ENCODE measurements at places on chromosomes 6 and 20.

DNA sequence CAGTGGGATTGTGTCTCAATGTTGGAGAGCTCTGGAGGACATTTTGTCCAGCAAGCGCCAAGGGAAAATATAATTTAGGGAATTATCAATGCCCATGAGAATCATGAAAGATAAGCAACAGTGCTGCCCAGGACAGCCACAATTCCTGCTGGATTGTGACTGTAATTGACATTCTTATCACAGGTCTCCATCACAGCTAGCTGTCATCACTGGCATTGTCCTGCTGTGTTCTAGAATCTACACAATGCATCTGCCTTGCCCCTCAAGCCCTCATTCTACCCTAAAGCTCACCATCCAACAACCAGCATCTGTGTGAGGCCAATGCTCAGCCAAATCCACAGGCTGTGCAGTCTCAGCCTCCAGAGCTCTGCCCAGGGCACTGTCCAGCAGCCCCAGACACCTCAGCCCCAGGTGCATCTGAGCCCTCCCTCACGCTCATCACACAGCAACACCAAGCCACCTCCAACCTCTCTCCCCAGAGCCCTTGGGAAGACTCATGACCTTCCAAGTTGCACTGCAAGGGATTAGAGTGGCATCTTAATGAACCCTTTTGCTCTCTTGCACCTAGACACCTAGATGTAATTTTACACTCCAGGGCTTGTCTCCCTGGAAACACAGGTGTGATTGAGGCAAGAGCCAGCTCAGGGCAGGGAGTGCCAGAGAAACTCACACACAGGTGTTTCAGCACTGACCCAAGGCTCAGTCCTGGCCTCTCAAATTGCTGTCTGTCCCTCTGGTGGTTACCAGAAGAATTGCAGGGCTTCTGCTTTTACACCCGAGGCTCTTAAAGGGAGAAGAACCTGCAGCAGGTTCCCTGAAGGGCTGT is 85.2 kb upstream of the PHACTR3 start:
- DNase-seq: no peak

- DNase-seq: no peak
Observed at GRCh38 chr6:159066483-159066882, 21.7 kb upstream of the TAGAP start.

- no peak for DNase-seq
Observed at GRCh38 chr20:19026121-19026878, 186.1 kb upstream of the SLC24A3 start.

GRCh38 chr6:72657407-72658197 is 35.7 kb downstream of the KCNQ5 start:
- no peak for DNase-seq

DNA sequence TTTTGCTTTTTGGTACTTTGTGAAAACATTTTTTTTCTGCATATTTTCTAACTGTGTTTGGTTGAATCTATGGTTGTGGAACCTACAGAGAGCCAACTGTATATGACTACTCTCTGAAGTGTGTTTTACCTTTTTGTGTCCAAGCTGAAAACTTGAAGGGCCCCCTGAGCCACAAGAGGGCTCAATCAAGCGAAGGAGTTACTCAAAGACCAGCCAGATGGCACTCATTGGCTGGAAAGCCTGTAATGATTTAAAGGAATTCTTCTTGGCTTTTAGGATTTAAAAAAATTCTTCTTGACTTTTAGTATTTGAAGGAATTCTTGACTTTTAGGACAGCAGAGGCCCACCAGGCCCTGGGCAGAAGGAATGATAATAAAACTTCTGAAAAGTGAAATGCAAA is 27.0 kb upstream of the ECI2 start:
- no peak for DNase-seq

DNA sequence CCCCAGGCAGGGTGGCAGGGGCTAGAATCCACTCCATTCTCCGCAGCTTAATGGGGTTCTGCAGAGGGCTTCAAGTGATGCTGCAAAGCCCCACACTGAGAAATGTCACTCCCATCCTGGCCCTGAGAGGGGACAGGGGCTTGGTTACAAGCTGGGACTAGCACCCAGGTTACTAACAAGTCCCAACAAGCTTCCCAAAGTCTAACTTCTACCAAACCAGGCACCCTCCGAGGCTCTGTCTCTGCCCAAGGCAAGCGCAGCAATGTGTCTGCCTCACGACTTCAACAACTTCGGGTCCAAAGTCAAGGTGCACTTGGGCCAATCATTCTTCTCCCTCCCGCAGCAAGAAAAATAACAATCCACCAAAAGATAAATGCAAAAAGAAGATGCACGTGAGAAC is 45.6 kb downstream of the NFATC2 start:
- DNase-seq: no peak

- no peak for DNase-seq
Observed at GRCh38 chr6:170490259-170490658, 62.8 kb downstream of the PSMB1 start.

DNA sequence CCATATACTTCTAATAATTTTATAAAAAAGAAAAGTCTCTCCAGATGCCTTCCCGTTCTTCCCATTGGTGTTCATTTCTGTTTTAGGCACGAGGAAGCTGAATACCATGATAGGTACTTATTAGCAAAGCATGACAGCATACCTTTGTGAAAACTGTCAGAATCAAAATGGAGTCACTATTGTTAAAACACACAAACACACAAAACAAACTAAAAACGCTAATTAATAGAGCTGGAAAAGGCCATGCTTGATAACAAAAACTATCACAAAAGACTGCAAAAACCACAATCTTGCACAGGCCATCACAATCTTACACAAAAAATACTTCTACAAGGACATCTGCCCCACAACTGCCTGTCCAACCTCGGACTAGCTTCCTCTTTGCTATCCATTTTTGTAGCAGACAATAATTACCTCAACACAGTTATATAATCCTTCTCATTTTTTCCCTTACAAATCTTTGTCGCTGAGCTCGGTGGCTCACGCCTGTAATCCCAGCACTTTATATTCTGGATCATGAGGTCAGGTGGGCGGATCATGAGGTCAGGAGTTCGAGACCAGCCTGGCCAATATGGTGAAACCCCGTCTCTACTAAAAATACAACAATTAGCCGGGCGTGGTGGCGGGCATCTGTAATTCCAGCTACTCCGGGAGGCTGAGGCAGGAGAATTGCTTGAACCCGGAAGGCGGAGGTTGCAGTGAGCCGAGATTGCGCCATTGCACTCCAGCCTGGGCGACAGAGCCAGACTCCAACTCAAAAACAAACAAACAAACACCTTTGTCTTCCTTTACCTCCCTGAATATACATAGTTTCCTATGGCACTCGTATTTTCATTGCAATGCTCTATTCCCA is 3.2 kb upstream of the ABT1 start:
- no peak for DNase-seq

DNA sequence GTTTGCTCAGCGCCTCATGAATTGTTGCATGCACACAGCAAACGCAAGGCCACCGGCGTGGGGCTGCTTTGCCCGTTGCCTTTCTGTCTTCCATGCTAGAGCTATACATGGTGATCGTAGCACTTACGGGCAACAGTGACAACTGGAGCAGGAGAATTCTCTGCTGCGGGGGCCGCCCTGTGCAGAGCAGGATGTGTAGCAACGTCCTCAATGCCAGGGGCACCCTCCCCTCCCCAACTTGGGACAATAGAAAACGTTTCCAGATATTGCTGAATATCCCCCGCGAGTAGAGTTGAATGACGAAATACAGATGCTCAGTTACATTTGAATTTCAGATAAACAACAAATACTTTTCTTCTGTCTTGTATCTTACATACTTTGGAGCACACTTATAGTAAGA is 198.7 kb downstream of the TFAP2C start:
- DNase-seq: no peak

- DNase-seq: no peak
Observed at GRCh38 chr6:152669895-152670294, 27.8 kb upstream of the MYCT1 start.

GRCh38 chr20:20463933-20464374 is 96.0 kb downstream of the INSM1 start:
- DNase-seq: no peak
